ENCODE measurements at places on chromosomes 2 and 18. TPM values are rescaled to one million over a fixed set of nuclear protein-coding genes. Genes with fewer than 3 reads are reported as not detected.
A peak's percentile ranks its signal among the peaks of the same experiment; 100 is the strongest.

DNA sequence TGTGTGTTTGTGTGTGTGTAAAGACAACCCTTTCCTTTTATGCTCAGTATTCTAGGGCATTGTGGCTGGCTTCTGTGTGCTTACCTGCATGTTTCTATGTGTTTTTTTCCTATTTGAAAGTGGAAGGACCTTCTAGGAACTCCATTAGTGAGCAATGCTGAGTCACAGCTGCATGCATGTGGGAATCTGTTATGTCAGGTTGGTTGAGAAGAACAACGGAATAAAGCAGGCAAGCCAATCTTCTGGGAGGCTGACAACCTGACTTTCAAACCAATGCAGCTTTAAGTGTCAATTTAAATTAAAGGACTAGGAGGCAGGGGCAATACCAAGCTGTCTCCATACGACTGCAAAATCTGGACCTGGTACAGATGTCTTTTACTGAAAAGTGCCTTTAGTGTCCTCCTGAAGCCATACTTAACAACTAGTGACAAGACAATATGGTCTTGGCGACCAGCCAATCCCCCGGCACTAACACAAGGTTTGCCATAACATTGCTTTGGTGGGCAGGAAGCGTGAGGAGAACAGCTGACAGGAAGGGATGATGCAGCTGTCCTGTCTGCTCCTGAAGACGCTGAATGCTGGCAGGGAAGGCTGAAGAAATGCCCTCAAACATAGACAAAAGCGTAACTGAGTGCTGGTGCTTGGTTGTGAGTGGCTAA lies 514.7 kb upstream of the CDH7 start:
- DNase-seq = no peak

The LRRC30 gene
- not detected for total RNA-seq

DNA sequence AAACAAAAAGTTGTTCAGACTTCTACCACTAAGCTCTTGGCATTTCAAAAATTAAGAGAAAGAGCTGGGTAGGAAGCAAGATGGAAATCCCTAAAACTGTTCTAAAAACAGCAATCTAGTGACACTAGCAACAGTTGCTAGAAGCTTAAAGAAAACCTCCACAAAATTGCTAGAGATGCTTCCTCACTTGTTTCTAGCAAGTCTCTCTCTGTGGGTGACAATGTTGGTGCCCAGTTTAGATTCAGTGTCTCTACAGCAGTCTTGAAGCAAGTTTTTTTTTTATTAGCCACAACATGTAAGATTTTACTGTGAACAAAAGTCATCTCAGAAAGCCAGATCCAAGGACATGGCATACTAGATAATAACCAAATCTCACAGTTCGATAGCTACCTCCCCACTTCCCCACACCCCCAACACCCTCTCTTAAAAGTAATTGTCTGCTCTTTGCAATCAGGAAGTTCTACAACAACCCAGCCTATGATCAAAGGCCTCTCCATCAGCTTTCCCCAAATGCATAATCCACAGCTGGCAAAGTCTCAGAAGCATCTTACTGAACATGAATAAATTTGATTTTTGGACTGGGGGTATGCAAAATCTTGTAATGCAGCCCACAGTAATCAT lies 70.0 kb downstream of the ANKRD44 start:
- no peak for DNase-seq

DNA sequence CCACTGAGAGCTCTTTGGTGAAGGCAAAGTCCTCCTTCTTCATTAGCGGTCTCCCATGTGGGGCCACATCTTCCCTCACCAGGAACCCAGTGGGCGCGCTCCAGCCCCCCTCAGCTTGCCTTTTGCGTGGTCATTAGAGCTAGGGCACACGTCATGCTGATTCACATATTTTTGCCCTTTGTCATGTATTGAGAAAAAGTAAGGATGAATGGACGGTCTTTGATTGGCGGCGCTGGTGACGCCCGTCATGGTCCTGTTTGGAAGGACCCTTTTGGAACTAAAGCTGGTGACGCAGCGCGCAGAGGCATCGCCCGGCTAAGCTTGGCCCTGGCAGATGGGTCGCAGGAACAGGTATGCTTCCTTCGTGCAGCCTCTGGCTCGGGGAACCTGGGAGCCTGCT lies 3.1 kb downstream of the SLC14A1 start:
- DNase-seq = no peak

DNA sequence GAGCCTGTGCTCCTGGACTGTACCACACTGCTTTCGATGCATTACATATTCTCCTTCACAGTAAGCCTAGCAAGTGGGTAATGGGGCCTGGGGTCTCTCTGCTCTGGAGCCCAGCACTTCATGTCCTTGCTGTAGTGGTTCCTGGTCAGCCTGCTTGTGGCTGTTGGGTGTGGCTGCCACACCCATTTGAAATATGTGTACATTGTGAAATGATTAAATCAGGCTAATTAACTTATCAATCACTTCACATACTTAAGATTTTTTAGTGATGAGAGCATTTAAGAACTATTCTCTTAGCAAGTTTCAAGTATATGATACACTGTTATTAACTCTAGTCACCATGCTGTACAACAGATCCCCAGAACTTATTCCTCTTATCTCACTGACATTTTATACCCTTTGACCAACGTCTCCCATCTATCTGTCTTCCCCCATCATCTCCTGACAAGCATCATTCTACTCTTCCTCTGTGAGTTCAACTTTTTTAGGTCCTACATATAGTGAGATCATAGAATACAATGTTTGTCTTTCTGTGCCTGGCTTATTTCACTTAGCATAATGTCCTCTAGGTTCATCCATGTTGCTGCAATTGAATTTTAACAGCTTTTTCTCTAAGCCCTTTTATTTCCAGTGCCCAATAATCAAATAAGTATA lies 92.1 kb downstream of the LYPD6 start:
- no peak for DNase-seq

- DNase-seq = peak; percentile 85
Observed at GRCh38 chr2:26692897-26693849, 651 bp downstream of the KCNK3 start.

GRCh38 chr2:63096491-63096890 lies 45.9 kb downstream of the OTX1 start:
- DNase-seq = no peak

DNA sequence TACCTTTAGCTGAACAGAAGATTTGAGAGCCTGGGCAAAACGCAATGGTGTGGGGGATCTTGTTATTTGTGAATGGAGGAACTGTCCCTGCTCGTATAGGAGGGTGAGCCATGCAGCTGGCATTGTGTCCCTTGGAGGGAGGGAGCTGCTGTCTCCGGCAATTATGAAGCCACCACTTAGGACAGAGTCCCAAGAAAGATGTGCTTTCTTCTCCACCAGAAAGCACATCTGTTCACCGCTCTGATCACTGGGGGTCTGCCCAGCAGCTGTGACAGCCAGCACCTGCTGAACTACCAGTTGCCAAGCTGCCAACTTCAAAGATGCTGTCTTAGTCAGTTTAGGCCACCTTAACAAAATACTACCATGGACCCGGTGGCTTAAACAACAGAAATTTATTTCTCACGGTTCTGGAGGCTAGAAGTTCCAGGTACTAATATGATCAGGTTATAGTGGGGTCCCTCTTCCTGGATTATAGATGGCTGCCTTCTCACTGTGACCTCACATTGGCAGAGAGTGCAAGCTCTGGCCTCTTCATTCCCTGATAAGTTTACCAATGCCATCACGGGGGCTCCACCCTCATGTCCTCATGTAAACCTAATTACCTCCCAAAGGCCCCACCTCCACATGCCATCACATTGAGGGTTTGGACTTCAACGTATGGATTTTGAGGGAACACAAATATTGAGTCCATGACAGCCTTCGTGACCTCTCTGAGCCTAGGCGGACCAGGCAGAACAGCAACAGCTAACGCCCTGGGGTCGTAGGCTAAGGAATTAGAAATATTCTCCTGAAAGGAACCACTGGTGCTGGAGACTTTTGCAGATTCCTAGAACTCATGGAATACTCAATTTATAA lies 148.3 kb downstream of the RHBDD1 start:
- no peak for DNase-seq

GRCh38 chr18:62348474-62348873 lies 23.4 kb downstream of the TNFRSF11A start:
- DNase-seq = no peak

GRCh38 chr2:42031281-42032223 lies 16.3 kb upstream of the PKDCC start:
- DNase-seq = no peak

DNA sequence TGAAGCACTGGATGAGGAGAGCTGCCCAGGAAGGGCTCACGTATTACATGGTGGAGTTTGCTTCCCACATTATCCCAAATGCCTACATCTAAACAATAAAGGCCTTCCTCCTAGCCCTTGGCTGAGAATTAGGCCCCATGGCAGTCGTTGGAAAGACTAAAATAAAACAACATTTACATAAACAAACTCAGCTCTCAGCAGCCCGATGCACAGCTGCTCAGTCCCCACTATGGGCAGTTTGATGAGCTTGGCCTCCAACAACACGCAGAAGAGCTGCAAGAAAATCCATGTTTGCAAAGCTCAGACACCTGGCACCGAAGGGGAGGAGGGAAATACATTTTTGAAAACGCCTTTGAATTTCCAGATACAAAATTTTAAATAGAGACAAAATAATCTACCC lies 352.4 kb downstream of the EIPR1 start:
- no peak for DNase-seq

GRCh38 chr18:58054041-58054781 lies 10.2 kb downstream of the NEDD4L start:
- DNase-seq = peak; percentile 19

The ETAA1 gene
- 20.3 TPM for total RNA-seq

DNA sequence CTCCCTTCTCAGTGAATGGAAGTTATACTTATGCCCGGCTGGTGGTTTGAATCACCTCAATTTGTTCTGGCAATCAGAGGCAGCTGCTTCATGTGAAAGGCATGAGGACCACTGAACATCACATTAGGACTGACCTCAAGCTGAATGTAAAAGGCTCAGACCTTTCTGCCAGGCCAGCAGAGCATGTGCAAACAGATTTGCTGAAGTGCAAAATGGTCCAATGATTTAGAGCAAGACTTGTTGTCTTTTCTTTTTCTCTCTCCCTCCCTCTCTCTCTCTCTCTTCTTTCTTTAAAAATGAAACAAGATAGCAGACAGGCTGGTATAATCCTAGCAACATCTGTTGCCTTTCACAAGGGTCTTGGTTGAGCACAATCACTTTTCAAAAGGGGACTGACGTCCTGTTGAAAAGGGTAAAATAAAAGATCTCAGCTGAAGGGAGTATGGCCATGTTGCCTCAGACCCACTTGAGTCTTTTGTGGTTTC lies 13.3 kb upstream of the CDH7 start:
- no peak for DNase-seq

The UCN gene
- not detected for total RNA-seq

GRCh38 chr18:61348230-61348629 lies 15.0 kb downstream of the CDH20 start:
- DNase-seq = no peak

DNA sequence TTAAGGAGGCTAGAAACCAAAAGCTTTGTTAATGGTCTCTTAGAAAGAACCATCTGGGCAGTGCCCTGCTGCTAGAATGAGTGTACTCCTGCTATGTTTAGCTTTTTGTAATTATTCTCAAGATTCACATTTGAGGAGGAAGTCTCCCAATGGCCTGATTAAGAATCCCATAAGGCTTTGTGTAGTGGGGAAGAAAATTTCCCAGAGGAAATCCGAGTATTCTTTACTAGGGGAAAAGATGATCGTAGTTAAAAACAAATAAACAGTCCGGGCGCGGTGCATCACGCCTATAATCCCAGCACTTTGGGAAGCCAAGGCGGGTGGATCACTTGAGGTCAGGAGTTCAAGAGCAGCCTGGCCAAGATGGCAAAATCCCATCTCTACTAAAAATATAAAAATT lies 117.9 kb downstream of the PTRHD1 start:
- DNase-seq = no peak

The SH3RF3 gene
- total RNA-seq = 1.0 TPM

The CCDC85A gene
- total RNA-seq = 0.04 TPM

- DNase-seq = no peak
Observed at GRCh38 chr2:6999211-6999877, 82.1 kb downstream of the RNF144A start.

DNA sequence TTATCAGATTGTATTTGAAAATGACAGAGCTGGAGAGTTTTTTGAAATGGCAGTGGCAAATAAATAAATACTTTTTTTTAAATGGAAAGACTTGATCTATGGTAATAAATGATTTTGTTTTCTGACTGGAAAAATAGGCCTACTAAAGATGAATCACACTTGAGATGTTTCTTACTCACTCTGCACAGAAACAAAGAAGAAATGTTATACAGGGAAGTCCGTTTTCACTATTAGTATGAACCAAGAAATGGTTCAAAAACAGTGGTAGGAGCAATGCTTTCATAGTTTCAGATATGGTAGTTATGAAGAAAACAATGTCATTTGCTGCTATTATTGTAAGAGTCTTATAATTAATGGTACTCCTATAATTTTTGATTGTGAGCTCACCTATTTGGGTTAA lies 30.9 kb downstream of the CD28 start:
- no peak for DNase-seq

The MSGN1 gene
- not detected for total RNA-seq

The ABCG8 gene
- not detected for total RNA-seq

DNA sequence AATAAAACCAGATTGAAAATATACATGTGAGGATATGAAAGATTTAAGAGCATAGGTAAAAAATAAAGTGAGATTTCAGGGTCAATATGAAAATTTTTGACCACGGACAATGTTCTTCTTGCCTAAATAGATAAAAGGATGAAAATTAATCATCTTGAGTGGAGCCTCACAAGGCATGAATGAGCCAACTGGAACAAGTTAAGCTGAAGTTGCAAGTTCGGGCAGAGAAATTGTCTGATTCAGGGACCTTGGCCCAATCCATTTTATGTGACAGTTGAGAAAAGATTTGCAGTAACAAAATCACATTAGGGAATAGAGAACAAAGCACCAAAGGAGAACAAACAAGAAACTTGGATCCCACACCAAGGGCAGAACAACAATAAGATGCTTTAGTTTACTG lies 305.3 kb downstream of the TMX3 start:
- DNase-seq = no peak

DNA sequence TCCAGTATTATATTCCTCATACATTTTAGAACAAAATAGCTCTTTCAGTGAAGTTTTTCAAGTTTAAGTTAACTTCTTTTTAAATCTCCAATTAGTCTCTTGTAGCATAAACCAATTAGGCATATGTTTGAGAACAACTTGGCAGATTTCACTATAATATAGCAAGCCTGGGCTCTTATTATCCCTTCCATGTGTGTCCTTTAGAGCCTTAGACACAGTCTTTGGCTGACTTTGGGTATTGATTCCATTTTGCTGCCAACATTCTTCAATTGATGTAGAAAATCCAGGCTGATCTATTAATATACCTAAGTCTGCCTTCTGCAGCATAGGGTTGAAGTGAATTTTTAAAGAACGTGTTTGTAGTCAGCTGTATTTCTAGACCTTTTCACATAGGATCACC lies 179.1 kb upstream of the RPRM start:
- DNase-seq = no peak

The RESP18 gene
- not detected for total RNA-seq

- no peak for DNase-seq
Observed at GRCh38 chr18:41974796-41975201, 19.8 kb downstream of the PIK3C3 start.

GRCh38 chr2:47295131-47295980 lies 107.6 kb upstream of the MSH2 start:
- no peak for DNase-seq

The TOGARAM2 gene
- total RNA-seq = 0.18 TPM

All from H7 (cell line).